ENCODE measurements at places on chromosomes 2 and 18.
A peak's percentile ranks its signal among the peaks of the same experiment; 100 is the strongest.

GRCh38 chr2:188369365-188369764, 77.7 kb downstream of the GULP1 start:
- DNase-seq, result peak; percentile 6

DNA sequence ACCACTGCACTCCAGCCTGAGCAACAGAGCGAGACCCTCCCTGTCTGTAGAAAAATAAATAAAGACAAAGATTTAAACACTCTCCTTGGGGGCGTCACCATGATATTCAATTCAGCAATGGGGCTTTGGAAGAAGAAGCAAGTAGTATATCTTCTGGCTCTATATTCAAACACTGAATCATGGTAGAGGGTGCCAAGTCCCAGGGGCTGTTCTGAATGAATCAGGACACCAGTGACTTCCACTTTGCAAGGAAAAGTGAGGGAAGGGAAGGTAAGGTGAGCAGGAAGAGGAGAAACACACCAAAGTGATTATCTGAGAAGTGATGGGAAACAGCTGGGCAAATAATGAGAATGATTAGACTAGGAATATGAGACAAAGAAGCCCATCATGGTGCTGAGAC, 80.5 kb downstream of the AAK1 start:
- no peak for DNase-seq

GRCh38 chr2:192150166-192150565, 44.6 kb downstream of the TMEFF2 start:
- no peak for DNase-seq

- DNase-seq, result no peak
These were observed 107.2 kb downstream of the GALNT3 start for GRCh38 chr2:165686800-165687199.

DNA sequence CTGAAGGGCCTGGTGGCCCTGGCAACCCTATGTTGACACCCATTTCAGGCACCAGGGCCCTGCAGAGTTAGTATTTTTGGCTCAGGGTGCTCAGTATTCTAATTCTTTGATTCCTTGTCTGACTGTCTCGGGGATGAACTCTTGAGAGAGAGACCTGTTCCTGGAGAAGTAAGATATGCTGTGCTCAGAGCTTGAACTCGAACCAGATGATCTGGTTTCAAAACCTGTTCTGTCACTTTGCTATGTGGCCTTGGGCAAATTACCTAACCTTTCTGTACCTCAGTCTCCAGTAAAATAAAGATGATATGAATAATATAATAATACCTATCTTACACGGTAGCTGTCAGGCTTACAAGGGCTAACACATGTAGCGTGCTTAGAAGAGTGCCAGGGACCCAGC, 294.2 kb downstream of the DYSF start:
- DNase-seq, result no peak

- DNase-seq, result peak; percentile 28
These were observed 19.5 kb downstream of the SLC25A52 start for GRCh38 chr18:31741097-31741735.

DNA sequence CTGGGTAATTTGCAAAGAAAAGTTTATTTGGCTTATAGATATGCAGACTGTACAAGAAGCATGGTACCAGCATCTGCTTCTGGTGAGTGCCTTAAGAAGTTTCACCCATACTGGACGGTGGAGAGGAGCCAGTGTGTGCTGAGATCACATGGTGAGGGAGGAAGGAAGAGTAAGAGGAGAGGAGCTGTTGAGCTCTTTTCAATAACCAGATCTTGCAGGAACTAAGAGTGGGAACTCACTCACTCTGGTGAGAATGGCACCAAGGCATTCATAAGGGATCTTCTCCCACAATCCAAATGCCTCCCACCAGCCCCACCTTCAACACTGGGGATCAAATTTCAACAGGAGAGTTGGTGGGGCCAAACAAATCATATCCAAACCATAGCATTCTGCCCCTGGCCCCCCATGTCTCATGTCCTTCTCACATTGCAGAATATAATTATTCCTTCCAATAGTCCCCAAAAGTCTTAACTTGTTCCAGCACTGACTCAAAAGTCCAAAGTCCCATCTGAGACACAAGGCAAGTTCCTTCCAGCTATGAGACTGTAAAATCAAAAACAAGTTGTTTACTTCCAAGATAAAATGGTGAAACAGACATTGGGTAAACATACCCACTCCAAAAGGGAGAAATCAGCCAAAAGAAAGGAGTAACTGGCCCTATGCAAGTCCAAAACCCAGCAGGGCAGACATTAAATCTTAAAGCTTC, 11.7 kb upstream of the TMEM37 start:
- DNase-seq, result no peak

DNA sequence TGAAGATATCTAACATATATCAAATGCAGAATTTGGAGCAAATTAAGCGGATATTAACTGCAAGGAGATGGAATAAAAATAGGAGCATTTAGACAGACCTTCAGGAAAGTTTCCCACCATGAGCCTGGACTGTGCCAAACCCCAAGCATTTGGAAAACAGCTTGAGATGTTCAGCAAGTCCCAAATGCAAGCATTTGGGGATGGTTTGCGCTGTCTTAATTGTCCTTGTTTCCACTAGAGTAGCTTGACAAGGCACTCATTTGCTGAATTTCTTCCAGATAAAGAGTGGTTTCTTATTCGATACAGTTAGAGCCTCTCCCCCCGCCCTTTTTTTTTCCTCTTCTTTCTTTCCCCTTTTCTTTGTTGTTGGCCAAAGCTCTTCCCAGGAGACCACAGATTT, 77.1 kb upstream of the CDC42EP3 start:
- DNase-seq, result no peak

GRCh38 chr2:121501554-121501953, 29.1 kb upstream of the RNU4ATAC start:
- no peak for DNase-seq

DNA sequence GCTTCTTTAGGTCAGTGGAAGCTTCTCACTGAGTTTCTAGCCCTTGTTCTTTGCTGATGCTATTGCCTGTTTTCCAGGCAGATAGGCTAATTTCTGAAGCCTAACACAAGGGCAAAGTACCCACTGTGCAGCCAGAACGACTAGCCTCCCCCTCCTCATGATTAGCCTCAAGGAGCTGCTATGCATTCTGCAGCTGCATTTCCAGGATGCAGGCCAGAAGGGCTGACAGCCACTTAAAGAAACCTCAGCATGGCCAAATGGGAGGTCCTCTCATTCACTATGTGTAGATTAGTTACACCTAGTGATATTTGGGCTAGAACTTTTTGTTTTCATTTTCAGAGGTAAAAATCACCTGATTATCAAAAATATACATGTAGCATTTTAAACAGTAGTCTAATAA, 216.0 kb downstream of the RAD51AP2 start:
- DNase-seq, result no peak

DNA sequence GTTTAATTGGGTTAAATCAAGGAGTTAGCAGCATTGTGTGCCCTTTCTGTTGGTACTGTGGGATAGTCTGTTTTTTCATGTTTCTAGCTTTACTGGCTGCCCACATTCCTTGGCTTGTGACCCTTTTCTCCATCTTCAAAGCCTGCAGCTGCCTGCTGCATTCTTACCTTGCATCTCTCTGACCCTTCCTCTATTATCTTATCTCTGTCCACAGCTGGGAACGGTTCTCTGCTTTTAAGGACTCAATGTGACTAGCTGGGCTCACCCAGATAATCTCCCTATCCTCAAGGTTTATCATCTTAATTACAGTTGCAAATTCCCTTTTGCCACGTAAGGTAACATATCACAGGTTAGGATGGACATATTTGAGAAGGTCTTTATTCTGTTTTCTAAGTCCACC, 199.7 kb downstream of the KCNS3 start:
- DNase-seq, result no peak

- DNase-seq, result no peak
These were observed 401.5 kb downstream of the ARHGAP15 start for GRCh38 chr2:143530758-143531157.

GRCh38 chr2:226716126-226716525, 83.5 kb downstream of the IRS1 start:
- no peak for DNase-seq
